Vagina (tissue), 2 donors: ENCODE measurements at places on chromosomes 13 and 19.
A peak's percentile ranks its signal among the peaks of the same experiment; 100 is the strongest.

GRCh38 chr19:11169896-11170678, 14.5 kb upstream of the SPC24 start:
- no peak for DNase-seq

DNA sequence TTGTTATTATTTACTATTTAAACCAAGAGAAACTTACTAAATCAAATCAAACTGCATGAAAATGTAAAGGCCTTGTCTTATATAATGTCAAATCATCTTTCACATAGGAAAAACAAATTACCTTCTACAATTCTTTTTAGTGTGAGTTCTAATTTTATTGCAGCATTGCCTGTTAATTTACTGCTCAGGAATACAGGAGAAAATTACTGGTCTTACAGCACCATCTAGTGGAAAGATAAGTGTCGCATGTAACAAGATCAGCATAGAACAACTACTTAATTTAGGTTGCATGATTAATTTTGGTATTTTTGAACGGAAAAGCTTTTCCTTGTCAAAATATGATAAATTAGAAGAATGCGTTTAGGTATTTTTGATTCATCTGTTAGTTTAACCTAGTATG, 502.7 kb downstream of the UQCRFS1 start:
- DNase-seq: no peak

GRCh38 chr13:60335531-60335930, 61.5 kb upstream of the TDRD3 start:
- DNase-seq: no peak

DNA sequence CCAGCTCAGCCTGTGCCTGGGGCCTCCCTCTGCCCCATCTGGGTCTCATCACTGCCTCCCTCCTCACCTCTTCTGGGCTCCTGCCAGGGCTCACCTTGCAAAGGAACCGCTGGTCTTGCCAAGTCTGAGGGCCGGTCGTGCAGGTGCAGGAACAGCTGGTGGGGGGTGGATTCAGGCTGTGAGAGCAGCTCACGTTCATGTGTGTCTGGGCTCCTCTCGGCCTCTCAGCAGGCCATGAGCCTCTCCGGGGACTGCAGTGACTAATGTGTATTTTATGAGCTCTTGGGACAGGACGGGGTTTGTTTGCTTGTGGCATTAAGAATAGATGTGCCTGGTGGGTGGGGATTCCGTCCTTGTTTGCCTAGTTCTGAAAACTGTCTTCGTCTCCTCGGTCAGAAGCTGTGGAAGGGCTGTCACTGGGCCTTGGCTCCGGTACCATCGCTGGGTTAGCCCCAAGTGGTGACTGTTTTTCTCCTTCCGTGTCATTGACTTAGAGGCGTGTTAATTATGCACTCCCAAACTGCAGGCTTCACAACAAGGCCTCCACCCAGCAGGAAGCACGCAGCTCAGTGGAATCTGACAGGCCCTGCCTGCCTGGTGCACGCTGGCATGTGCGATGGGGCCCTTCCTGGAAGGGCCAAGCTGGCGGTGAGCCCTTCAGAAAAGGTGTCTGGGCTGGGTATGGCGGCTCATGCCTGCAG, 77.6 kb downstream of the KDM4B start:
- DNase-seq: no peak

GRCh38 chr13:99619207-99619606, 117.9 kb downstream of the TM9SF2 start:
- DNase-seq: no peak

DNA sequence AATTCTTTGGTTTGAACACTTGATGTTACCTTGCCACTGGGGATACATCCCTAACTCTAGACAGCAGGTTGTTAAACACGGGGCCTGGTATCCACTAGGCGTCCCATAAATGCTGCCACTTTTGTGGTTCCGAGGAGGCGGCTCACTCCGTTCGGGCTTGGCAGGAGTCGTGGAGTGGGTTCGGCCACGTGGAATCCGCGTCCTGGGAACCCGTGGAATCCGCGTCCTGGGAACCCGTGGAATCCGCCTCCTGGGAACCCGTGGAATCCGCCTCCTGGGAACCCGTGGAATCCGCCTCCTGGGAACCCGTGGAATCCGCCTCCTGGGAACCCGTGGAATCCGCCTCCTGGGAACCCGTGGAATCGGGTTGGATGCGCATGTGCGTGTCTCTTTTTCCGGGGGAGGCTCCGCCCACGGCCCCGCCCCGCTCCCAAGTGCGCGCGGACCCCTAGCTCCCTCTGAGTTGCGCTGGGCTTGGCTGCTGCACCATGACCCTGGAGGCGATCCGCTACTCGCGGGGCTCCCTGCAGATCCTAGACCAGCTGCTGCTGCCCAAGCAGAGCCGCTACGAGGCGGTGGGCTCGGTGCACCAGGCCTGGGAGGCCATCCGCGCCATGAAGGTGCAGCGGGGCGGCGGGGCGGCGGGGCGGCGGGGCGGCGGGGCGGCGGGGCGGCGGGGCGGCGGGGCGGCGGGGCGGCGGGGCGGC, at the start of gene MRI1:
Gene MRI1 (plus strand): TSS at position 422 of the 707 bp plus-strand sequence. CDS start 67 bp downstream, at position 489.
- no peak for DNase-seq

DNA sequence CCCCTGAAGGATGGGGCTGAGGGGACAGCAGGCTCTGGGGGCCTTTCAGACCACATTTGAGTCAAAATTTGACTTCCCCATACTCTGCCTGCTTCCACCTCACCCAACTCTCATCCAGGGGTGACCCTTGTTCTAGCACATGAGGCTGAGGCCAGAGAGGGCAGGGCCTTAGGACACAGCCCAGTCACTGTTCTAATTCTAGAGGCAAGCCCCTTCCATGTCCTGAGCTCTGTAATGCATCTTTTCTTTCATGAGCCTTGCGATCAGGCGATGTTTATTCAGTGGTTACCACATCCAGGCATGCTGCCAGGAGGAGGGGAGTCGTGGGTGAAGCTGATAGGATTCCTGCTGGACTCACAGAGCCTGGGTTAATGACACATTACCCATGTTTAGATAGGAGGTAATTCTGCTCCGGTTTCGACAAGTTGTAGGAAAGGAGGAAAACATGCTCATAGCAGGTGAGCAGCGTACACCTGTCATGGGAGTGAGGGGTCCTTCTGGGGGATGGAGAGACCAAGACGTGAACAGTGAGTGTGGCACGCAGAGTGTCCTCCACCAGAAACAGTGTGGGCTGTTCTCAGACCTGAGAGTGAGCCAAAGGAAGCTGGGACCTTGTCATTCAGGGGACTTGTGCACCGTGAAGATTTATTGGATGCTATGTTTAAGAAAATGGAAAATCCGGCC, 9.3 kb downstream of the RPS9 start:
- no peak for DNase-seq

DNA sequence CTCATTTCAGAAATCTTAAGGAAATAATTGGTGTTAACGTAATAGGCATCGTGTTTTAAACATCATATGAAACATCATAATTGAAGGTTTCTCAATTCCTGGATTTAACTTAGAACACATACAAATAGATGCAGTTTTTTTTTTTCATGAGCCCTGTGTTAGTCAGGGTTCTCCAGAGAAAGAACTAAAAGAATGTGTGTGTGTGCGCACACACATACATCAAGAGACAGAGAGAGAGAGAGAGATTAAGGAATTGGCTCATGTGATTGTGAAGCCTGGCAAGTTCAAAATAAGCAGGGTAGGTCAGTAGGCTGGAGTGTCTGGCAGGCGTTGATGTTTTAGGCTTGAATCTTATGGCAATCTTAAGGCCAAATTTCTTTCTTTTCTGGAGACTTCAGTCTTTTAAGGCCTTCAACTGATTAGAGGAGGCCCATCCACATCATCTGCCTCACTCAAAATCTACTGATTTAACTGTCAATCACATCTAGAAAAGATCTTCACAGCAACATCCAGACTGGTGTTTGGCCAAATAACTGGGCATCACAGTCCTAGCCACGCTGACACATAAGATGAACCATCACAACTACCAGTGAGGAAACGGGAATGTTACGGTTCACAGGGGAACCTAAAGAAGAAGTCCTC, 25.2 kb downstream of the SPATA13 start:
- DNase-seq: no peak

- no peak for DNase-seq
Measured at GRCh38 chr19:44738136-44738535, 10.4 kb upstream of the BCL3 start.

DNA sequence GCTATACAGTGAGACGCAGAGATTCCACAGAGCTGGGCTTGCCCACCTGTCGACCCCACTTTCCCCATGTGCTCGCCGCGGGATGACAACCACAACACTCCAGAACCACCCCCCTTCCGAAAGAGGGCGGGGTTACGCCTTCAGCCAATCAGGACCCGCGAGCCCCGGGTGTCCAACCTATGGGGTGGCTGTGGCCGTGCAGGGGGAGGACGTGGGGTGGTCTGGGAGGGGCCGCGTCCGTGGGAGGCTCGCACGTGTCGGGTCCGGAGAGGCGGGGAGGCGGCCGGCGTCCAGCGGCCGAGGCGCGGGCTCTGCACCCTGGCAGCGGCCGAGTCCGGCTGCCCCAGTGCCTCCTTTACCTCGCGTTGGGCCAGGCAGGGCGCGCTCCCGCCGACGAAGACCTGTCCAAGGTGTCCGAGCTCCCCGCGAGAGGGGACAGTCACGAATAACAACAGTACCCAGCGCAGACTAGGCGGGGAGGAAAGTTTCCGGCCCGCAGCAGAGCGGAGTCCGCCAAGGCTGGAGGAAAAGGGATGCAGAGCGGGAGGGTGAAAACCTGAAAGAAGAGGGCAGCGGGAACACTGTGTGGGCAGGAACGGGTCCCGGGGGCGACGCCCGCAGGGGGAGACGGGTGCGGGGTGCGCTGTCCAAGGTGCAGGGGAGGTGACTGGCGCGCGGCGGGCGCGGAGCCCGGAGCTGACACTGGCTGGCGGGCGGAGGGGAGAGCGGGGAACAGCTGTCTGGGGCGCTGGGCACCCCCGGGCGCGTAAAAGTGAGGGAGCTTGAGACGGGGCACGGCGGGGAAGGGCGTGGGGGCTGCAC, 911 bp downstream of the ENOX1 start:
- DNase-seq: no peak

GRCh38 chr19:29550896-29551295, 25.1 kb downstream of the VSTM2B start:
- no peak for DNase-seq

- no peak for DNase-seq
Measured at GRCh38 chr13:99658261-99658991, 157.2 kb downstream of the TM9SF2 start.

DNA sequence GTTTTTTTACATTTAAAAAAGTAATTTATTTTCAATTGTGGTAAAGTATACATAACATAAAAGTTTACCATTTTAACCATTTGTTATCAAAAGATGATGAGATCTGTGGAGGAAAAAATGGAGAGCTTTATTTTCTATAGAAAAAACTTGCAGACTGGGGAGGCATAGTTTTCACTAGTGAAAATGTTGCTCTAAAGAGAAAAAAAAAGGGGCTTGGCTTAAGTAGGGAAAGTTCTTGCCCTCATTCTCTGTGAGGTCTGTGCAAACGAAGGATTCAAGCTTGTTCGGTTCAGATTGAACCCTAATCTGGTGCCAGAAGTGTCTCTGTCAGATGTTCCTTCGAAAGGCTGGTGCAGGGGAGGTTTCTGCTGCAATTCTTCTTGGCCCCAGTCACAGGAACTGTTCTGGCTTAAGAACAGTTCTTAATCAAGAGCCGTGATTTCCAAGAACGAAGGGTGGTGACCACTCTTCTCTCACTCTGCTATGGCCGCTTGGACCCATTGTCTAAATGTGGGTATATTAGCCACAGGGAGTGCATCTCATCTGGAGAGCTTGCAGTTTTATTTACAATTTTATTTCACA, 42.1 kb downstream of the PCCA start:
- DNase-seq: no peak

DNA sequence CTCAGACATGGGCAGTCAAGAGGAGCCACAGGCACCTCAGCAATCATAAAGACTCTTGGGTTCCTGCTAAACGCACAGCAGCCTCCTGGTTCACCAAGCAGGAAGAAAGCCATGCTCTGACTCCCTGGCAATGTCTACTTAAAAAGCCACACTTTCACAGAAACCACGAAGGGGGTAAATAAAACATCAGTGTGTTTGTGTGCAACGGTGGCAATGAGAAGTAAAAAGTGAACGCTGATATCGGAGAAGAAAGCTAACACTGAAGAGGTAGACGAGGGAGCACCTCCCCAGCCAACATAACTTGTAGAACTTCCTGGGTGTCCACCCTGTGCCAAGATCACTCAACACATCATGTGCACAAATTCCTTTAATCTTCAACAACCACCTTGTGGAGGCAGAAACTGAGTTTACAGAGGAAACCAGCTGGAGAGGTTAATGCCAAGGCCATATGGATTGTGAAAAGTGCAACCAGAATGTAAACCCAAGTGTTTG, 30.2 kb downstream of the HSPH1 start:
- no peak for DNase-seq

- no peak for DNase-seq
Measured at GRCh38 chr13:106063591-106064313, 471.7 kb downstream of the EFNB2 start.

GRCh38 chr13:83536153-83536552, 346.1 kb downstream of the SLITRK1 start:
- DNase-seq: no peak

GRCh38 chr19:40704491-40705361, 12.0 kb downstream of the COQ8B start:
- DNase-seq: no peak

DNA sequence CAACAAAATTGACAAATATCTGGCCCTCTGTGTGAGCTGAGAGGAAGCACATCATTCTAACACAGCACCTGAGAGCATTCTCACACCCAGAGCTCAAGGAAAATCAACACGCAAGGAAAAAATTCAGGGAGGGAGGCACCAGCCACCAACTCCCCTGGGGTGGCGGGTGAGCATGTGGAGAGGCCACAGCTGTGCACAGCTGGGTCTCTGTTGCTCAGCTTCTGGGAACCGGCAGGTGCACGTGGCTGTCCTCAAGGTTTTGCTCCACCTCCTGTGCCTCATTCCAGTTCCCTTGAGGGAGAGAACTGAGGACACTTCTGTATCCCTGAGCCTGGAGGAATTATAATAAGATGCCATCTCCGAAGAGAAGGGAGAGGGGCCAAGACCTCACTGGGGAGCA, 134.0 kb downstream of the USP12 start:
- DNase-seq: peak; percentile 47

- DNase-seq: no peak
Measured at GRCh38 chr13:48594096-48594815, 59.5 kb upstream of the CYSLTR2 start.

GRCh38 chr13:101579281-101579802, 126.9 kb downstream of the ITGBL1 start:
- no peak for DNase-seq

- no peak for DNase-seq
Measured at GRCh38 chr19:57096685-57097361, 23.0 kb upstream of the USP29 start.
